Activated T-cell treated with anti-CD3 and anti-CD28 coated beads for 24 hours (primary cell): ENCODE measurements at places on chromosomes 6 and 20.

DNA sequence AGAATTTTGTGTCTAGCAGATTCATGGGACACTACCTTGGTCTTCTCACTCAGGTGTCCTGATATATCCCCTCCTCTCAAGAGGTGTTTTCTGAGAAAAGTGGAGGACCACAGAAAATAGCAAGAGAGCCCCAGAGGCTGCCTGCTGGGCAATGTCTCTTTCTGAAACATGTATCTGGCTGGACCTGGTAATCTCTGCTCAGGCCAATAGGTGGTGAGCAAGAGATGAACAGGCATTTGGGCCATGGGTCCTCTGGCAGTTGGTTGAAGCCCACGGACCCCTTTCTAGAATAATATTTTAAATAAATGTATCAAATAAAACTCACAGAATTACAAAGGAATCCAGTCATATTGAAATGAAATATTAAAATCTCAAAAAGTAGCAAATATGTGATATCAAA, 8.8 kb upstream of the THBD start:
- no peak for DNase-seq

GRCh38 chr6:127483399-127484055, 24.3 kb upstream of the KIAA0408 start:
- no peak for DNase-seq

- DNase-seq: no peak
These were observed 9.6 kb downstream of the JARID2 start for GRCh38 chr6:15255481-15255880.

- no peak for DNase-seq
These were observed 24.0 kb upstream of the SERINC1 start for GRCh38 chr6:122495612-122496011.

DNA sequence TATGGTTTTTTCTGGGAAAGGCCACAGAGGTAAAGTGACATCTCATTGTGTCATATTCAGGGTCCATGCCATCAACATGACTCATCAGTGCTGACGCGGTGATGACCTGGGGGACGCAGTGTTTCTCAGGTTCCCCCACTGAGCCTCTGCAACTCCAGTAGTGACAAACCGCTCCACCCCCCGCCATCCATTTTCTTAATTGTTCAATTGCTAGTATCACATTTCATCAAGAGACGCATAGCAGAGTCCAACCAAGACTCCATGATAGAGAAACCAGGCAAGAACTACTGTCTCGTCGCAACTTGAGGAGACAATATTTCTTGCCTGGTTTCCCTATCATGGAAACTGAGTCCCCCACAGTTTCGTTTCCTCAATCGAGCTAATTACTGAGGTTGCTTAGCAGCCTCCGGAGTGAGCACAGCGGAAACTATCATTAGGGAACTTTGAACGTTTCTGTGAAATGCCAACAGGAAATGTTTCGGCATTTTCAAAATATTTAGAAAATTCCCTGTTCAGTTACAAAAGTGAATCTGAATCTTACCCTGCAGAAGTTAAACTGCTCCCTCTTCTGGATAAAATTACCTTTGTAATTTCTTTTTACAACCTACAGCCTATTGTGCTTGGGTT, 12.2 kb upstream of the SERPINB1 start:
- peak; percentile 77 for DNase-seq

DNA sequence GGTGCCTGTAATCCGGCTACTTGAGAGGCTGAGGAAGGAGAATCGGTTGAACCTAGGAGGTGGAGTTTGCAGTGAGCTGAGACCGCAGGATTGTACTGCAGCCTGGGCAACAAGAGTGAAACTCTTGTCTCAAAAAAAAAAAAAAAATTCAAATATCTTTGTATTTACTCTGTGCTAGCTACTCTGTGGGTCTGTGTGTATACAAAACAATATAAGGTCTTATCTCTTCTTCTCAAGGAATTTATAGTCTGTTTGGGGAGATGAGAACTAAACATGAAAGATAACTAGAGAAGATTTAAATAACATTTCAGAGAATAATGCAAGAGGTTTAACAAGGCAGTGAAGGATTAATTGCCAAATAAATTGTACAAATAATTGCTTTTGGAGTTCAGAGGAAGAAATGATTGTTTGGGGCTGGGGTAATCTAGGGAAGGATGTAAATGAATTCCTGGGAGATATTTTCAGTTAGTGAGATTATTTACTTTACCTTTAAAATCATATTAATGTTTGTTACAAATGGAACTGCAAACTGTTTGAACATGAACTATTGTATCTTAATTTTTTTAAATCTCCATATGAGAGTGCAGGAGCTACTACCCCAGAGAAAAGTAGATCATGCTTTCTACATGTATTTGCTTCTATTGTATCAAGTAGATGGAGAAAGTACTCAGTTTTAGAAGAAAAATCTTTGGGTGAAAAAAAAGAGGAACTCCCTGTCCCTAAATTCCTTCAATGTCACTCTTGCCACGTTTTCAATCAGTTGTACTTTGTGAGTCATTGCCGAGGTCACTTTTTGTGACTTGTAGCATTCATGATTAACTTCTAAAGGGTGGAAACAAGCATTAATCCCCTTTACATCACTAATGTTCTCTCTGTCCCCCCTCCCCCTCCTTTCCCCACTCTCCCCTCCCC, 39.0 kb downstream of the NCOA3 start:
- DNase-seq: no peak

- no peak for DNase-seq
These were observed 156.8 kb upstream of the ARID1B start for GRCh38 chr6:156620331-156620730.

- DNase-seq: no peak
These were observed 187.4 kb downstream of the KIF16B start for GRCh38 chr20:16385891-16386290.

DNA sequence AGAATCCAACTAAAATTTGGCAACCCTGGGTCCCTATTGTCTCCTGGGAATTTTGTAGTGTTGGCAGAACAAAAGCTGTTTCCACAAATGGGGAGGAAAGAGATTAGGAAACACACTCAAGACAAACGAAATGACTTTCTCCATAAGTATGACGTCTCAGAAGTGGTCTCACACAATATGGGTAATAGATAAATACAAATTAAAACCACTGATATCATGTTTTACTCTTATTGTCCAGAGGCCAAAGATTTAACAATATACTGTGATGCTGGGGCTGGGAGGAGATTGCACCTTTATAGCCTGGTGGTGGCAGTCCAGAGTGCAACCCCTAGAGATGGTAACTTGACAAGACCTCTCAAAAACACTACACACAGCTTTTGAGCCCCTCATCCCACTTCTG, 18.6 kb downstream of the FKBP1A start:
- no peak for DNase-seq

GRCh38 chr6:20479526-20479925, 54.7 kb upstream of the CDKAL1 start:
- no peak for DNase-seq

DNA sequence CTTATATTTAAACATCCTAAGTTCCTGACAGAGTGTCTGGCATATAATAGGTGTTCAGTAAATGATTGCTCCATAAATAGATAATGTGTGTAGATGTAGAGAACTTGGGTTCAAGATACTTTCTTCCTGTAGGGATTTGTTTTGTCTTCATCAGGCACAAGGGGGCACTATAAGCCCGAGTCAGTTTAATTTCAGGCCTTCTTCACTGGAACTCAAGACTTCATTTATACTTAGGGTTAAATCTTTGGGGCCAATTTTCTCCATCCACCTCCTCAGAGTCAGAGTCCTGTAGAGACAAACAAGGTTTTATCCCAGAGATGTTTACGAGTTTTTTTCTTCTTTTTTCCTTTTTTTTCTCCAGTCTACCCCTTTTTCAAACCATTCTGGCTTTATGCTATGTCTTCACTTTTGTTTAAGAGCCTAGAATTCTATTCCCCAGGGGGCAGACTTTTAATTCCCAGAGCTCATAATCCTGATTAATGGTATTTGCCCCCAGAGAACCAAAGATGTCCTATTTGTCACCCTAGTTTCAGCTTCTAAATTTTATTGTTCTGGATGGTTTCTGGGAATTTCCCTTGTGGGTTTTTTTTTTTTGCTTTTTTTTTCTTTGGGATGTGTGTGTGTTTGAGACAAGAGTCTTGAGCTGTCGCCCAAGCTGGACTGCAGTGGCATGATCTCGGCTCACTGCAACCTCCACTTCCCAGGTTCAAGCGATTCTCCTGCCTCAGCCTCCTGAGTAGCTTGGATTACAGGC, 88.4 kb downstream of the HFE start:
- no peak for DNase-seq
